ENCODE measurements at places on chromosomes 7 and 10.

DNA sequence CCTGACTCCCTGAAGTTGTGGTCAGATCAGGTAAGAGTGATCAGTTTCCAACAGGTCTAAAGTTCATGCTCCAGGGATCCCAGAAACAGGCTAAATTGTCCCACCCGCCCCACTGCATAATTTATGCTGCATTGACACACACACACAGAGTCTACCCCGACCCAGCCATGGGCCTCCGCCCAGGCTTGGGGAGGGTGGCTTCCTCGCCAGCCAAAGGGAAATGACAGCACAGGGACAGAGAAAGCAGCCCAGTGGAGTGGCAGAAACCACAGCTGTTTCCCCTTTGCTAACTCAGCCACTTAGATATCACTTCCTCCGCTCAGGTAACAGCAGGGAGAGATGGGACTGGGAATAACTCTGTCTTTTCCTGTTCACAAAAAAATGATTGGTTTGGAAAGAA, 9.4 kb downstream of the SH3PXD2A start:
- DNase-seq: no peak

- no peak for DNase-seq
These were observed 19.7 kb upstream of the CCDC6 start for GRCh38 chr10:59926086-59926485.

- peak; percentile 59 for DNase-seq
These were observed 804.9 kb downstream of the LRMDA start for GRCh38 chr10:76236356-76236755.

DNA sequence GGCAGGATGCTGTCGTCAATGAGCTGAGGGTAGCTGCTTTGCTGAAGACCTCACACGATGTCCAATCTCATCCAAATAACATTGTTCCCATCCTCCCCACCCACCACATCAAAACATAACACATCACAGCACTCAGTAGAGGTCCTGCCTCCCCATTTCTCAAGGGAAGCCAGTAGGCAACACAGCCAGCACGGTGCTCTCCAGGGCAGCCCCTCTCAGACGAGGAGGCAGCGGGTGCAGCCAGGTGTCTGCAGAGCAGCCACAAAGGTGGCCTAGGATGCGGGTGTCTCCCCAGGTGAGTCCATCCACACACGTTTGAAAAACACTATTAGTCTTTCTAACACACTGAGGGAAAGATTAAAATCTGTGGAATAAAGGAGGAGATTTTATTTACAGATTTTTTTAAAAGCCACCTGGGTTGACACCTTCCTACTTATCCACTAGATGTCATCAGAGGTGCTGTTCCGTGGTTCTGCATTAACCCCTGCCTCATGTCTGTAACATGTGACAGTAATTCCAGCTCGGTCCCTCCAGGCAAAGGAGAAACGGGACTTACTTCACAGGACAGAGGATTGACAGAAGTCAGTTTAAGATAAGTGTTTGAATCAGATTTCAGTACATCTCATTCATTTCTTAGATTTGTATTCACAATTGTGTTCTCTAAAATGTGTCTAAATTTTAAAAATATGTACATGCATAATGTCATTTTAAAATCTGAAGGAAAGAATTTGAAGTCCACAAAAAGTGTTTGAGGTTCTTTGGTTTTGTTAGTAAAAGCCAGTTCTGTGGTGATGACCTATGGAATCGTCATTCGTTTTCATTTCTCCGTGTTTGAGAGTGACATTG, 68.0 kb downstream of the LANCL2 start:
- DNase-seq: peak; percentile 56

DNA sequence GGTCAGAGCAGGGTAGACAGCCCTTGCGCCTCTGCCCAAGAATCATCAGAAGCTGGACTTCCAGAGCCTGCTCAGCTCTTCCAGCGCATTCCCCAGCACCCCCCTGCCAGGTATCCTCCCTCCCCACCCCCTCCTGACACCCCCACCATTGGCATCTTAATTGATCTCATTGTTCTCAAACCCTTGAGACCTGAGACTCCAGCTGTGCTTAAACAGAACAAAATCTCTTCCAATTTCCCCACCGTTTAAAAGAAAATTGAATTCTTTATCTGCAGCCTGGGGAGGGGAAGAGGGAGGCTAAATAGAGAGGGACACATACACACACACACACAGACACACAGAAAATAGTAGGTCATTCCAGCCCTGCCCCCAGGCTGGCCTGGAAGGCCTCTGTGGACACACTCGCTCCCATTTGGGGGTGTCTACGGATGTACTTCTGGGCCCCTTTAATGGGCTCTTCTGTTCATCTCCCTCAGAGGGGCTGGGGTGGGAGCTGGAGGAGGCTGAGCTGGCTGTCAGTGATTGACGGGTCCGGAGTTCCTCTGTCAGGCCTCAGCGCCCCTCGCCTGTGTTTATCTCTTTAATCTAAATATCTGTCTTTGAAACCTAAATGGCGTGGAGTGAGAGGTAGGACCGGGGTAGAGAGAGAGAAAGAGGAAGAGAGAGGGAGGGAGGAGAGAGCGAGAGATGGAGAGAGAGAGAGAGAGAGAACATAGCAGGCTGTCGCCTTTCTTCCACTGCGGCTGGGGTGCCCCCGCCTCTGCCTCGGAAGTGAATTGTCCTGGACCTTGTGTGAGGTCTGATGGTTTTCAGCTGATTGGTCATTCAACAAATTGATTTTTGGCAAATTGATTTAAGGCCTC, 61.7 kb downstream of the C10orf105 start:
- DNase-seq: no peak

Data from fibroblast of skin of right biceps (primary cell).